ENCODE measurements at places on chromosomes 12 and 14.

DNA sequence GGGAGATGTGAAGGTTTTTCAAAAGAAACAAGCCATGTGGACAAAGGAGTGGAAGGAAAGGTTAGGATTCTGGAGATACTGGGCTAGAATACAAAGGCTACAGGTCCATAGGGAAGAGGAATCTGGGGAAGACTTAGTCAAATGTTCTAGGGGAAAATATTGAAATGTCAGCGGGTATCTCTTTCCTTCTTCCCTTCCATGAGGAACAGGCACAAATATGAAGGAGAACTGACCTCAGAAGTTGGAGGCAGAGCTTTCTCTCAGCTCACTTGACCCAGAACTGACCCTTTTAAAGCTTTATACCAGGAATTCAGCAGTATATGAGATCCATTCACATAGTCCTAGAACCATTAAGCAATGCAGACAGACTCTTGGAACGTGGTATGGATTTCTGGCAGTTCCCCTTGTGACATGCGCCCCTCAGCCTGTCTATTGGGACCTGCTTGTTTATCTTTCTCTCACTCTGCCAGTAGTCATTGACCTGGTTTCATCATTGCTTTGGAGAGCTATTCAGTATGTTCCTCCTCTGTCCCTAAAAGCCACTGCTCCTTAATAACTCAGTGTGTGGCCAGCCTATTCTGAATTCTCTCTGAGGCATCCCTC lies 43.0 kb upstream of the GSG1 start:
- DNase-seq, result no peak

GRCh38 chr14:83251402-83251801 lies 1717.7 kb upstream of the SEL1L start:
- no peak for DNase-seq

- DNase-seq, result no peak
Observed at GRCh38 chr12:132172619-132173018, 28.4 kb downstream of the NOC4L start.

- DNase-seq, result peak; percentile 90
Observed at GRCh38 chr12:53492830-53493609, 6.2 kb downstream of the MAP3K12 start.

- DNase-seq, result no peak
Observed at GRCh38 chr12:14048941-14049545, 67.6 kb upstream of the GRIN2B start.

- no peak for DNase-seq
Observed at GRCh38 chr12:67772267-67773169, 124.0 kb downstream of the DYRK2 start.

DNA sequence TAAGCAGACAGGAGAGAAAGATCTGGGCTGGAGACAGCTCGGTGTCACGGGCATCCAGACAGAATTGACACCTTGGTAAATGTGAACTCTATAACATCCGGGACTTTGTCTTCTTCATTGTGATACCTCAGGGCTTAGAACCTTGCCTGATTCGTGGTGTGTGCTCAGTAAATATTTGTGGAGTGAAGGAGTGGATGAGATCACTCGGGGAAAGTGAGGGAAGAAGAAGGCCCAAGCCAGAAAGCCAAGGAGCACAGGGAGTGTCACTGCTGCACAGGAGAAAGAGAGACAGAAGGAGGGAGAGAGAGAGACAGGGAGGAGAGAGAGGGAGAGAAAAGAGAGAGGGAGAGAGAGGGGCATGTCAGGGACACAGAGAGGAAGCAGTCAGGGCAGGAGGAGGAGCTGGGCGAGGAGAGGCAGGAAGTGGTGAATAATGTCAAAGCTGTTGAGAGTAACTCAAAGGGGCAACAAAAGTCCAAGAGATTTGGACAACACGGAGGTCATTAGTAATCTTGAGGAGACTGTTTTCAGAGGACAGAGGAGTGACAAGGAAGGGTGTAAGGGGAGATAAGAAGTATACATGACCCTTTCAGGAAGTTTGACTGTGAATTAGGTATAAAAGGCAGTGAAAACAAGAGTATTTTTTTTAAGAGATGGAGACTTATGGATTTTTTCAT lies 141.6 kb upstream of the MAX start:
- peak; percentile 42 for DNase-seq

- no peak for DNase-seq
Observed at GRCh38 chr12:81639196-81639595, 120.0 kb downstream of the PPFIA2 start.

DNA sequence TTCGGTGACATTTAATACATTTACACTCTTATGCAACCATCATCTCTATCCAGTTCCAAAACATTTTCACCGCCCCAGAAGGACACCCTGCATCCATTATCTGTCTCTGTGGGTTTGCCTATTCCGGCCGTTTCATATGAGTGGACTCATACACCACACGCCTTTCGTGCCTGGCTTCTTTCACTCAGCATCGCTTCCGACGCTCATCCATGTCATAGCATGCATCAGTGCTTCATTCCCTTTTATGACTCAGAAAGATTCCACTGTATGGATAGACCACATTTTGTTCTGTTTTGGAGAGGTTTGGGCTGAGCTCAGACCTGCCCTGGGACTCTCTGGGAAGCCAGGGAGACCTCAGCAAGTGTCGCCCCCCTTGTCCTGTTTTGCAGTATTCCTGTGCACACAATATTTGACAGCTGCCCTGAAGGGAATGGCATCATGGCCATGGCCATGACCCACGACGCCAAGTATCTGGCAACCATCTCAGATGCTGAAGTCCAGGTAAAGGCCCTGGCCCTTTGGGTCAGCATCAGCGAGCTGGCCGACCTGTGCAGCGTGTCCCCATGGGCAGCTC lies 23.8 kb downstream of the CFAP251 start:
- no peak for DNase-seq

GRCh38 chr14:93619176-93619793 lies 169.0 kb downstream of the PRIMA1 start:
- DNase-seq, result no peak

DNA sequence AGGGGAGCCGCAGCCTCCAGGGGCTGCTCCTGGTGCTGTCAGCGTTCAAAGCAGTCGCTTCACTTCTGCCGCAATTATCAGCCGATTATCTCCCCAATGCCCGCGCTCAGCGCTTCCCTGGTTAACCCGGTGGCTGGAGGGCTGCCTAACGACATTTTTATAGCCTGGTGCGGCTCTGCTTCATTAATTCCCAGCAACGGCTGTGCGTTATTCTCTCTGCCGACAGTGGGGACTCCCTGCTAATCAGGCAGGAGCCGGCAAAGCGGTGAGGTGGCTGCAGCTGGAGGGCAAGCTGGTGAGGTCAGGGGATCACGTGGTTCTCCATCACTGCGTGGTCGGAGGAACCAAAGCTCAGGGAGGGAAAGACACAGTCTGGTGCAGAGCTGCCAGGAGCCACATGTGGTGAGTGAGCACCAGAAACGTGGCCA lies 62.9 kb downstream of the GLRX5 start:
- no peak for DNase-seq

GRCh38 chr12:101594700-101595099 lies at the start of gene MYBPC1:
TSS of gene MYBPC1 (plus strand) at chr12:101594971. CDS start at chr12:101595071, 100 bp downstream.
- no peak for DNase-seq

GRCh38 chr12:52335598-52336262 lies 14.5 kb upstream of the KRT83 start:
- DNase-seq, result no peak

- no peak for DNase-seq
Observed at GRCh38 chr14:85223667-85224066, 306.3 kb upstream of the FLRT2 start.

DNA sequence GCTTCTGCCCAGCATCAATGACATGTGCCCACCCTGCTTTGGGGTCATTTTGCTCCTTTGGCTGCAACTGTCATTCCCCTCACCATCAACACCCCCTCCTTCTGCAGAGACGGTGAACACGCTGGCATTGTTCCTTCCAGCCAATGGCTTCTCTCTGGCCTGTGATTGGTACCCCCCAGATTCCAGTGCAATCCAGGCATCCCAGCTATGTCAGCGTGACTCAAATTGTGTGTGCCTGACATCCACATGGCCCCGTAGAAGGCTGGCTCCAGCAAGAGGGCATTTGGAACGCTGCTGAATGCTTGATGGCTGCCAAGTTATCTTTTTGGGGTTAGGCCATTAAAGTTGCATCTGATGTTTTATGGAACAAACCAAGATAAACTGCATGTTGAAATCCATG lies 21.0 kb upstream of the CCND2 start:
- DNase-seq, result no peak

GRCh38 chr12:49131894-49132461 lies 783 bp upstream of the TUBA1B start:
- no peak for DNase-seq
